ENCODE measurements at places on chromosomes 11 and 22. TPM values are rescaled to one million over a fixed set of nuclear protein-coding genes. Genes with fewer than 3 reads are reported as not detected.

Gene NXPE4
- not detected for total RNA-seq

Gene ZNF214
- total RNA-seq, result not detected

Gene GPR83
- 0.16 TPM for total RNA-seq

Gene CSNK2A3
- total RNA-seq, result 0.91 TPM

Gene TTLL1
- 1.5 TPM for total RNA-seq

Gene OR2AT4
- total RNA-seq, result not detected

Gene MAML2
- 20.9 TPM for total RNA-seq

Gene RAG2
- total RNA-seq, result not detected

Gene CFAP300
- not detected for total RNA-seq

Gene DDI1
- total RNA-seq, result not detected

Gene OR4A16
- not detected for total RNA-seq

Gene LTO1
- total RNA-seq, result 52.5 TPM

Gene MS4A3
- not detected for total RNA-seq

Gene HIRA
- total RNA-seq, result 32.7 TPM

Gene RBMXL2
- not detected for total RNA-seq

Gene POU2F3
- not detected for total RNA-seq

Gene ZP1
- total RNA-seq, result not detected

Gene BTBD18
- total RNA-seq, result not detected

Gene ASRGL1
- total RNA-seq, result 0.98 TPM

Gene FAM180B
- total RNA-seq, result not detected

Gene SLC22A12
- total RNA-seq, result not detected

Gene CCDC116
- total RNA-seq, result 1.2 TPM

Gene C22orf31
- total RNA-seq, result not detected

Gene C11orf86
- total RNA-seq, result not detected

Gene FZD4
- not detected for total RNA-seq

Gene OR10A6
- total RNA-seq, result not detected

Gene PGA5
- not detected for total RNA-seq

Gene RIC8A
- total RNA-seq, result 108 TPM

Gene ADAMTS8
- not detected for total RNA-seq

Gene TRPT1
- total RNA-seq, result 50.6 TPM

Gene HORMAD2
- total RNA-seq, result not detected

Gene C22orf42
- total RNA-seq, result not detected

Gene RGL4
- 0.42 TPM for total RNA-seq

Gene PRCP
- total RNA-seq, result 29.8 TPM

Gene MYOD1
- not detected for total RNA-seq

Gene PANX2
- 0.27 TPM for total RNA-seq

Gene TRIM49
- total RNA-seq, result not detected

Gene CREB3L1
- total RNA-seq, result not detected

Gene TP53I11
- total RNA-seq, result 145 TPM

Measured in activated B cell treated with CpG ODN at 0.5 μM for 24 hours (primary cell).